ENCODE measurements at places on chromosomes 2 and 18. TPM values are rescaled to one million over a fixed set of nuclear protein-coding genes. Genes with fewer than 3 reads are reported as not detected.

Gene CHRND
- 1.2 TPM for polyA plus RNA-seq

Gene CD8A
- 0.37 TPM for polyA plus RNA-seq

Gene MERTK
- 24.4 TPM for polyA plus RNA-seq

Gene RAB17
- 22.3 TPM for polyA plus RNA-seq

Gene DCDC2C
- polyA plus RNA-seq = not detected

Gene HOXD1
- polyA plus RNA-seq = 9.1 TPM

Gene BAZ2B
- 83.8 TPM for polyA plus RNA-seq

Gene PROM2
- 46.1 TPM for polyA plus RNA-seq

Gene GALNT3
- polyA plus RNA-seq = 13.3 TPM

Gene WDR43
- polyA plus RNA-seq = 48.6 TPM

Gene CPS1
- 4.7 TPM for polyA plus RNA-seq

Gene RAPGEF4
- polyA plus RNA-seq = 10.2 TPM

Gene ARHGEF33
- polyA plus RNA-seq = 3.0 TPM

Gene AQP12B
- polyA plus RNA-seq = 3.4 TPM

Gene DRC1
- polyA plus RNA-seq = 1.8 TPM

Gene PJVK
- 9.1 TPM for polyA plus RNA-seq

Gene TGFBRAP1
- polyA plus RNA-seq = 15.0 TPM

Gene ZNF236
- 13.9 TPM for polyA plus RNA-seq

Gene CCDC178
- 1.6 TPM for polyA plus RNA-seq

Gene CD207
- polyA plus RNA-seq = not detected

Gene AGXT
- polyA plus RNA-seq = 0.11 TPM

Gene PREPL
- 187 TPM for polyA plus RNA-seq

Gene C2orf15
- polyA plus RNA-seq = 9.6 TPM

Gene UGT1A4
- polyA plus RNA-seq = not detected

Gene ARHGAP28
- polyA plus RNA-seq = 65.5 TPM

Gene PLCD4
- 8.2 TPM for polyA plus RNA-seq

Gene MTCL1
- 37.5 TPM for polyA plus RNA-seq

Gene MOCOS
- polyA plus RNA-seq = 1.2 TPM

Gene ALLC
- polyA plus RNA-seq = not detected

Gene MC2R
- polyA plus RNA-seq = 0.28 TPM

Gene SIX3
- not detected for polyA plus RNA-seq

Gene RND3
- 48.3 TPM for polyA plus RNA-seq

Gene SYT4
- 0.31 TPM for polyA plus RNA-seq

Gene AGPS
- 42.4 TPM for polyA plus RNA-seq

Measured in renal pelvis (tissue), 12 donors.